ENCODE measurements at places on chromosomes 3 and 15. TPM values are rescaled to one million over a fixed set of nuclear protein-coding genes. Genes with fewer than 3 reads are reported as not detected.

VGLL3 gene
- 3.6 TPM for total RNA-seq

- no peak for DNase-seq
These were observed 15.0 kb downstream of the CHST13 start for GRCh38 chr3:126538966-126539365.

DNA sequence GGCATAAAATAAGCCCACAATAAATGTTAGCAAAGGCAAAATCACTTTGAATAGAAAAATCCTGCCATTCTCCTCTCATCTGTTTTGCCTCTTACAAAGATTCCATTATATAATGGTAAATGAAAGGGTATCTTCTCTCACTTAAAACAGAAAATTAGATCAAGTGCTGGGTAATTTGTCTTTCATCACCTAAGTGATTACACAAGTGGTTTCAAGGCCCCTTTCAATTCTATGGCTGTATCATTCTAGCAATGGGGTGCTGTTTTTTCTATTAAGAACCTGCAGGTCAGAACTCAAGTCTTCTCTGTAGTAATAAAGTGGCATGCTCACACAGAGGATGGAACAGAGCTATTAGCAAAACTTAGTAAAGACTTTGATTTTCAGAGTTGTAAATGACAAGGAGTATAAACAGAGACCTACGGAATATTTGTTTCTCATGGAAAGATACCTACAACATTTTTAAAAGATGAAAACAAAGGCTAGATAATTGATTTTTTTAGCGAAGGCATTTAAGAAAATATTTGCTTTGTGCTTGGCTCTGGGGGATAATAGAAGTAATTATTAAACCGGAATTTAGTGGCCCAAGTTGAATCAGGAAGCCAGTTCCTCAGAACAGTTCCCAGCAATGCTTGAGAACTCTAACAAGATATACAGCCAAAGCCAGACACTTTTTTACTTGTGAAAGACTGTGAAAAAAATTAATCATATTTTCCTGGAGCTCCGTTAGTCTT is 137.4 kb downstream of the CMSS1 start:
- no peak for DNase-seq

- DNase-seq = no peak
These were observed 219.3 kb downstream of the EBLN2 start for GRCh38 chr3:73280746-73281145.

All from left ventricle myocardium superior (tissue), 1 donor.